ENCODE measurements at places on chromosomes 16 and 17.

DNA sequence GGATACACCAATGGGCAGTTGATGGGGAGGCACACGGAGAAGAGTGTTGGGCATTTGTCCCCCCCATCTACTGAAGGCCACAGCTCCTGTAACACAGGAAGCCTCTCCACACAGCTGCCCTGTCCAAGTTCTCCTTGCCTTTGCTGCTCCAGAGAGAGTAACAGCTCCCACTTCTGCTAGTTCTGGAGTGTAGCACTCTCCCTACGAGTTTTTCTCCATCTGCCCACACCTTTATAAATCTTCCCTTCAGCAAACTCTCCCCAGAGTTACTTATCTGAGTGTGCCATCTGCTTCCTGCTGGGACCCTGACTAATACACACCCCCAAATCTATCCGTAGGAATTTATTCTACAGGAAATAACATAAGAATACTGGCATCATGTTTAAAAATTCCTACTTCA, 42.6 kb upstream of the ERN1 start:
- no peak for DNase-seq

DNA sequence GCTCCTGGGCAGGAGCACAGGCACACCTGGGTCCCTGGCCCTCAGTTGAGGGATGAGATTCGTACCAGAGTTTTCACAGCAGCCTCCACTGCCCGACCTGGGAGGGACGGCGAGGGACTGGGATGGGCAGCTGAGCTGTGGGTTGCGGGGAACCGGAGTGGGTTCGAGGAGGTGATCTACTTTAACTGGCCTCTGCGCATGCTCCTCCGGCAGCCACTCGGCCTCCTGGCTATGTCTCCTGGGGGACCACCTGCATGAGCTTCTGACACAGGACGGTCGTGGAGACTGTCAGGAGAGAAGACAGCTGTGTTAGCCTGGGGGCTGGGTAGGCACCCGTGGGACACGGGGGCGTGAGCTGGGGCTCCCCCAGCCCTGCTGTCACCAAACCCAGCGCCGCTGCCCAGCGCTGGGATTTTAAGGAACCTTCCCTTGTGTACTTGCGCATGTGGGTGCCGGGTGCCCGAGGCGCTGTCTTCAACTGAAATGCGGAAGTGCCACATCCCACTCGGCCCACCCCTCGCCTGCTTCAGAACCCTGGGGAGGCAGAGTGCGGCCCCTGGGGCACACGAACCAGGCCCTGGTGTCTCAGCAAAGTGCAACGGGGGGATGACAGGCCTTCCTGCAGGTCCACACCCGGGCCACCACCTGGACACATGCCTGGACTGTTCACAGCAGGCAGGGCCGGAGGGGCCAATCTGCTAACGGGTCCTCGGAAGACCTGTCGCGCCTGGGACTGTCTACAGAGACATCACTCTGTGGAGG, 36.4 kb downstream of the SLC7A5 start:
- DNase-seq: no peak

DNA sequence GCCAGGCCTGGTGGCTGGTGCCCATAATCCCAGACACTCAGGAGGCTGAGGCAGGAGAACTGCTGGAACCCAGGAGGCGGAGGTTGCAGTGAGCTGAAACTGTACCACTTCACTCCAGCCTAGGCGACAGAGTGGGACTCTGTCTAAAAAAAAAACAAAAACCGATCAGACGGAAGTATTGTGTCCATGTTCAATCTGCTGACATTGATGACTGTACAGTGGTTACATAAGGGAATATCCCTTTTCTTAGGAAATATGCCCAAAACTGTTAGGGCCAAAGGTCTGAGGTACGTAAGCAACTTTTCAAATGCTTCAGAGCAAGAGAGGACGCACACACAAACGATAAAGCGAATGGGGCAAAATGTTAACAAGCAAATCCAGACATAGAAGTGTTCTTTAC, 69.8 kb upstream of the DNAH17 start:
- DNase-seq: no peak

DNA sequence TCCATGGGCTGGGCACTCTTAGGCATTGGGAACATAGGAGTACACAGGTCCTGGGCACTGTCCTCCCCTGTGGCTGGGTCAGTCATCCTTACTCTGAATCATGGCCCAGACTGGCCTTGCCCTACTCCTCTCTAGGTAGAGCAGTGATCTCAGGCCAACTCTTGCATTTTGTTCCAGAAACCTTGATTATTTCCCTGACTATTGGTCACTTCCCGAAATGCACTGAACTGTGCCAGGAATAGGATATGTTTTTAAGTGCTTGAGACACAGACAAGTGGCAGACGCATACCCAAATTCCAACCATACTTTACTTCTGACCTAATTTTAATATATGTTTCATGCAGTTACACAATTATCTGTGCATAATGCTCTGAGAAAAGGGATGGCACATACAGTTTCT, 10.3 kb downstream of the KRABD2 start:
- DNase-seq: no peak

DNA sequence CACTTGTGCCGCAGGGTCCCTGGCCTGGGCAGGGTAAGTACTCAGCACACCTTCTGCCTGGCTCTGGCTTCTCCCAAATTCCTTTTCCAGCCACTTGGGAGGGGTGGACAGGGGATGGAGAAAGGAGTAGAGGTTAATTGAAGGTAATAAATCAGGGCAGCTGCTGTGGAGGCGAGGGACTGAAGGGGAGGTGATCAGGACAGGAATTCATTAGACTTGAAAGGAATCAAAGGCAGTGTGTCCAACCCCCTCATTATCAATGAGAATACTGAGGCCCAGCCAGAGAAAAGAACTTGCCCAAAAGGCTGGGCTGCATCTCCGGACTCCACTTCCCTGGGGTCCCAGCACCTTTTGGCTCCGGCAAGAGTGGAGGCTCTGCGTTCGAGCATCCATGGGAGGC, 2.4 kb downstream of the SOST start:
- no peak for DNase-seq

GRCh38 chr17:15468126-15468525, 705 bp upstream of the CDRT4 start:
- DNase-seq: no peak

DNA sequence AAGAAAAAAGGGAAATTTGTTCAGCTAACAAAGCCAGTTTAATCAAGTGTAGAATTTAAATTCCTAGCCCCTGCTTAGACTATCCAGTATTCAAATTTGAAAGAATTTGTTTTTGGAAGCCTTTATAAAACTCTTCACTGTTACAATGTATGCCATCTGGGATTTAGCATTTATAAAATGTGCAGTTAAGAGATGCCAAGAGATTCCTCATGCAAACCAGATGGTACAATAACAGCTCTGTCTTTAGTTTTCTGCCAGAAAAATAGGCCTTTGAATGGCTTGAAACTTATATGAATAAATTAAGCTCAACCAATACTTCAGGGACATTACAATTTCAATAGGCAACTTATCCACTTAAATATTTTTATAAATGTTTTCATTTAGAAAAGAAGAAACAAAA, 6.8 kb upstream of the ANKS4B start:
- no peak for DNase-seq

GRCh38 chr17:65061646-65062045, 5.1 kb upstream of the GNA13 start:
- DNase-seq: no peak

DNA sequence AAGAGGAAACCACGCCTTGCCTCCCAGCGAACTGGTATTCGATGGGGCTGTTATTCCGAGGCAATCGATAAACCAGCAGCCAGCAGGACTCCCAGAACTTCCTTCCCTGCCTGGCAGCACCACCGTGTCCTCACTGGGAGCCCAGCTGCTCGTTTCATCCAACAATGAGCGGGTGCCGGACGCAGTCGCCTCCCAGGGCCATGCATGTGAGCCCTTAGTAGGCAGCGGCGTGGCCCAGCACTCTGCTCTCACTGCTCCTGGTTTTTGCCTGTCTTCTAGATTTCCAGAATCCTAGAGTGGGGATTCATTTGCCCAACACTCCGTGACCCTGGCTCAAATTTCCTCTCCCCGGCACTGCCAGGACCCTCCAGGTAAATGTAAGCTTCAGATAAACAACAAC, 29.1 kb upstream of the RASD1 start:
- no peak for DNase-seq

DNA sequence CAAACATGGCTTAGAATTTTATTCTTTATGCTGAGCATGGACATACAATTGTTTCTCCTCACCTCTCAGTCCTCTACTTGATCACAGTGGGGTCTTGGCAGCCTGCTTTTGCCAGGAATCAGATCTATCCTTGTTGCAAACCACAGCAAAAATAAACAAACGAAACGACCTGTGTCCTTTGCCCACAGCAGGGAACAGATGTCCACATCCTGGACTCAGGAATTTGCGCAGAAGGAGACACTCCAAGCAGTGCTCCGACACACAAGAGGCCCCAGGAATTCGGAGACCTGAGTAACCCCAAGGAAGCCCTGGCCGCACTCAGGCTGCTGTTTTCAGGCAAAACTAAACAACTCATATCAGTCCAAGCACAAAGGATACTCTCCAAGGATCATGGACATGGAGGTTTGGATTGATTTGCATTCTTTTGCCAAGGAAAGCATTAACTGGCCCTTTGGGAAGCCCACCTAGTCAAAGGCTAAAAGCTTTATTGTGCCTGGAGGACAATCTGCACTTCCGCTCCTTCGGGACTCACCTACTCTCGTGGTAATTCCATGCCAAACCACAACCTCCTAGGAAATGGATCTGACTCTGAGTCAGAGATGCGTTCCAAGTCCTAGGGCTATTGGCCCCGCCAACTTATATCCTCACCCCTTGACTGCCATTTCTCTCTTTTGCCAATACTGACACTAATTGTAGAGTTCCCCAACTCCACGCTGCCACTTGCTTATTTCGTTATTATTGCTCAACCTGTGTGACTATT, 271.1 kb upstream of the CDH11 start:
- no peak for DNase-seq

DNA sequence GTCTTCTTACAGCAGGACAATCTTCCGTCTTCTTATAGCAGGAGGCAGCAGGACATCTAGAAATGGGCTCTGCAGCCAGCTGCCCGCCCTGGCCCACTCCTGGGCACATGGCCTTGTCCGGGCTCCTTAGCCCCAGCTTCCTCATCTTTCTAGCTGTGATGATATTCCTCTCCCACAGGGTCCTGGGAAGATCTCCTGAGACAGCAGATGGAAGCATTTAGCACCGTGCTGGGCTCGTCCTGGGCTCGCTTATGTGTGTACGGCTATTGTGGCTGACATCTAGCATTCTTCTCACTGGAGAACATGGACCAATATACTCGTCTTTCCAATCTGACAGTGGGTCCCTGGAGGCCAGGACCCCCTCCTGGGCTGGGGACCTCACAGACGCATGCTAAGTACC, 48.5 kb downstream of the TIMM22 start:
- no peak for DNase-seq

- DNase-seq: no peak
Measured at GRCh38 chr16:72226136-72226535, 54.2 kb upstream of the PMFBP1 start.

DNA sequence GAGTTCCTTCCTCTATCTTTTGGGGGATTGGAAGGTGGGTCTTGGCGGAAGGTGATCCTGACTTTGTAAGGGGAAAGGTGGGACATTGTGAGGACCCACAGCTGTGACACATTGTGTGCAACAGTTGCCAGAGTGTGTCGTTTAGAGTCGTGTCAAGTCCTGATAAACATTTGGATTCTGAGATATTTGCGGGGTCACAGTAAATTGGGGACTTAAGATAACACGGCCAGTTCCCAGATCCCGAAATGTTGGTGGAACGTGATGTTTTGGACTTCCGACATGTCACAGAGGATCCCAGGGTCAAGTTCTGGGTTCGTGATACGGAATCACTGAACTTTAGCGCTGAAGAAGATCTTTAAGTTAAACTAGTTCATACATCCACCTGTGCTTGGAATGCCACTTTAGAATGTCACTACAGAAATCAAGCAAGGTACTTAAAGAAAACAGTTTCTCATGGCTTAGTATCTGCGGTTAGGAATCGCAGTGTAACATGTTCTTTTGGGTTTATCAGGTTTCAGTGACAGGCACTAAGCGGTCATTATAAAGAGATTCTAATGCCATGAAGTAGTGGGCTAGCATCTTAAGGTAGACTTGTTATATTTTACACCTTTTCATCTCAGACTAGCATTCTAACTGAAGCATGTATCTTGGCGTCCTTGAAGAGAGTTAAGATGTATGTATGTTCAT, 815 bp downstream of the ATAD5 start:
- no peak for DNase-seq

DNA sequence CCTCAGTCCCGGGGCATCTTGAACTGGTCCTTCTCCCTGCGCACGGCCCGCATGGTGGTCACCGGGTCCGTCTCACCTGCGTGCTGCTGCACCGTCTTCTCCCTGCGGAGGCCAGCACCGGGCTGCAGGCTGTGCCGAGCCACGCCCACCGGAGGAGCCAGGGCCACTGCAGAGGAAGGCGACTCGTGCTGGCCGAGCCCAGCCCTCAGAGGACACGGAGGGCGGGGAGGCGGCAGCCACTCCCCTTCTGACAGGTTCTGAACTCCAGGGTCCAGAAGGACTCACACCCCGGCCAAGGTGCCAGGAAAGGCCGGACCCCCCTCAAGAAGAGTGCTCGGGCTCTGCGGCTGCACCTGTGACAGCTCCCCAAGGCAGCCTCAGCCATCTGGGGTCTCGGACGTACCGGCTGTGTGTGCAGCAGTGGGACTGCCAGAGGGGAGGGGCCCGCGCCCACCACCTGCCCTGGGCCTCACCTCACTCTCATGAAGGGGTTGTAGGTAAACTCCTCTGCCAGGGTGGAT, 15.8 kb upstream of the IGFALS start:
- DNase-seq: peak; percentile 83

- DNase-seq: no peak
Measured at GRCh38 chr16:50247123-50247905, 19.0 kb upstream of the ADCY7 start.
